ENCODE measurements at places on chromosomes 4 and X.

DNA sequence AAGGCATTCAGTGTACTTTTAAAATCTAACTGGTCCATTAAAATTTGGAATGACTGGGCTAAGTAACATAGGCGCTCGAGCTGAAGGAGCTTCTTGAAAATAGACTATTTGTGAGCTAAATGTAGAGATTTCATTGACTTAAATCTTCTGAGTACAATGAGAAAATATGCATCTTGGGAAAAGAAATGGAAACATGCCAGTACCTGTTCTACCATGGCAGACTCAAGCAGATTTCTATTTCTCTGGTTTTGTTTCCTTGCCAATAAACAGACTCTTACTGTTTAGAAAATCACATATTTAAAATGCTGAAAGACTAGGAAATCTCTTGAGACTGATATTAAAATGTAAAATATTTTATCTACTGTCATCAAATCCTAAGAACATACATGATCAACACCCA lies 678.1 kb downstream of the FAT4 start:
- DNase-seq, result no peak

- DNase-seq, result no peak
These were observed 803.4 kb downstream of the TRIML1 start for GRCh38 chr4:188942606-188943005.

DNA sequence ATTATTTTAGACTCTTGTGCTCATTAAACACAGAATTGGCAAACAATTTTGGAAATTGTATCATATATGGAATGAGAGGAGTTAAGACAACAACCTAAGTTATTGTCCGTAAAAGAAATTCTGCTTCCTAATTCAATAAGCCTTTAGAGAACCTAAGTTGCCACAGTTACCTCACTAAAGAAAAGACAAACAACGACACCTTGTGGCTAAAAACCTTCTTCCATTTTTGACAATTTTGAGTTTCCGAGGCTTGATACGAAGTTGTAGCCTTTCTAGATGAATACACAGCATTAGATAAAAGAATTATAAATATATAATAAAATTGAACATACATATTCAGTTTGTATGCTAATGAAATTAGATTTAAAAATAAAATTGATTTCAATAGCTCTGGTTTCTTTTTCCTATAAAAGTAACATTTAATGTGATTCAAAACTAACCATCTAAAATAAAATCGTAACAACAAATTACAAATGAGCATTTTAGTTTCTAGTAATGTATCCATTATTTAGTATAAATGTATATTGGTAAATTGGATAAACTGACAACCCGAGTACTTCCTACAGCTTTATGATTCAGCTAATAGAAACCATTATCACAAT lies 275.1 kb downstream of the GPM6A start:
- peak; percentile 47 for DNase-seq

GRCh38 chrX:135383249-135383648 lies 38.5 kb upstream of the SMIM10L2A start:
- no peak for DNase-seq

DNA sequence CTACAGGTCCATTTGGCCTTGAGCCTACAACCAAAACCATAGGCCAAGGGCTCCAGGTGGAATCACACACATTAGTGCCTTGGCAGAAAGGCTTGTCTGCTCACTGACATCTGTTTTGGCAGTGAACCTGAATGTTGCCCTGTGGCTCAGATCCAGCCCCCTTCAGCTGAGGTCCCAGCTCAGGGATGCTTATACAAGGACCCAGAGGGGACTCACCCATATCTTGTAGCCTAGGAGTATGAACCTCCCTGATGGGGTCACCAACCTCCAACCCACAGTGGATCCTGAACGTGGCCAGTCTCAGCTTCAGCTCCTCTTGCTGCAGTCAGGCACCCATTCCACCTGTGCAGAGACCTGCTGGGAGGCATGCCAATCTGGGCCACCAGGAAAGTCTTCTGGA lies 50.8 kb upstream of the HMX1 start:
- DNase-seq, result no peak

GRCh38 chrX:8726031-8726652 lies 5.8 kb downstream of the ANOS1 start:
- no peak for DNase-seq

DNA sequence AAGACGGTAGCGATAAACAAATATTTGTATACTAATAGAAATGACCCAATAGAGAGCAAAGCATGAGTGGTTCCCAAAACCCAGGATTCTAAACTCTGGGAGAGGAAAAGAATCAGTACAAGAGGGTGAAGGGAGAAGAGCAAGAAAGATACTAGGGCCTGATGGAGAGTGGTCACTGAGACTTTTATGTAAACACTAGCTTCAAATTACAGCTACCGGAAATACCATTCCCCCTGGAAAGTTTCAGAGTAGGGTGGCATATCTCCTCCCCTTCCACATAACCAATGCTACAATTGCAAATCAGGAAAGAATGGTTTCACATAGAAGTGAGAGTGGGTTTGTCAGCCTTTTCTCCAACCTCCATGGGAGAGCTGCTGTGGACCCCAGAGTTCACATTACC lies 77.1 kb downstream of the EIF4E start:
- peak; percentile 43 for DNase-seq

- DNase-seq, result no peak
These were observed 102.4 kb upstream of the VCX2 start for GRCh38 chrX:8273451-8273895.

GRCh38 chr4:55608591-55608990 lies 16.5 kb upstream of the PDCL2 start:
- DNase-seq, result no peak

DNA sequence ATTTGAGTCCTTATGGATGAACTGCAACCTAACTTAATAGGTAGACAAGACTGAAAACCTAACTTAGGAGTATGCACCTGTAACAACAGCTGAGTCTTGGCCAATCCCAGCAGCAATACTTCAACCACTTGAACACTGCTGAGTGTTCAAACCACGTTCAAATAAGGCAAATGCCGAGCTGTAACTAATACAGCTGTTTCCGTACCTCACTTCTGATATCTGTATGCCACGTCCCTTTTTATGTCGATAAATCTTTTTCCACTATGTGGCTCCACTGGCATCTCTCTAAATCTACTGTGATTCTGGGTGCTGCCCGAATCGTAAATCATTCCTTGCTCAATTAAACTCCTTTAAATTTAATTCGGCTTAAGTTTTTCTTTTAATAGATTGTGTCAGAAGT lies 459.7 kb downstream of the INPP4B start:
- DNase-seq, result no peak

- no peak for DNase-seq
These were observed 6.6 kb downstream of the MSL3 start for GRCh38 chrX:11764602-11765067.

GRCh38 chr4:182929296-182929695 lies 12.1 kb upstream of the DCTD start:
- no peak for DNase-seq

DNA sequence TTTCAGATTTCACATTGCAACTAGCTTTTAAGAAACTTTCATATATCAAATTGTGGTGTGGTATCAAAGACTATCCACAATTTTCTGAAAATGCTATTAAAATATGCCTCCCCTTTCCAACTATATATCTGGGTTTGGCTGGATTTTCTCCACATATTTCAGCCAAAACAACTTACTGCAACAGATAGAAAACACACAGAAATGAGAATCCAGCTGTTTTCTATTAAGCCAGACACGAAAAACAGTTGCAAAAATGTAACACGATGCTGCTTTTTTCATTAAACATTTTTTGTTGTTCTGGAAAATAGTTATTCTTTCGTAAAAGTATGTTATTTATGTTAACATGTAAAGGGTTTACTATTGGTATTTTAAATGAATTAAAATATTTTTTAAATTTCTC lies 33.1 kb downstream of the DCTD start:
- no peak for DNase-seq

- no peak for DNase-seq
These were observed 992.7 kb upstream of the HS3ST1 start for GRCh38 chr4:12421364-12421763.

DNA sequence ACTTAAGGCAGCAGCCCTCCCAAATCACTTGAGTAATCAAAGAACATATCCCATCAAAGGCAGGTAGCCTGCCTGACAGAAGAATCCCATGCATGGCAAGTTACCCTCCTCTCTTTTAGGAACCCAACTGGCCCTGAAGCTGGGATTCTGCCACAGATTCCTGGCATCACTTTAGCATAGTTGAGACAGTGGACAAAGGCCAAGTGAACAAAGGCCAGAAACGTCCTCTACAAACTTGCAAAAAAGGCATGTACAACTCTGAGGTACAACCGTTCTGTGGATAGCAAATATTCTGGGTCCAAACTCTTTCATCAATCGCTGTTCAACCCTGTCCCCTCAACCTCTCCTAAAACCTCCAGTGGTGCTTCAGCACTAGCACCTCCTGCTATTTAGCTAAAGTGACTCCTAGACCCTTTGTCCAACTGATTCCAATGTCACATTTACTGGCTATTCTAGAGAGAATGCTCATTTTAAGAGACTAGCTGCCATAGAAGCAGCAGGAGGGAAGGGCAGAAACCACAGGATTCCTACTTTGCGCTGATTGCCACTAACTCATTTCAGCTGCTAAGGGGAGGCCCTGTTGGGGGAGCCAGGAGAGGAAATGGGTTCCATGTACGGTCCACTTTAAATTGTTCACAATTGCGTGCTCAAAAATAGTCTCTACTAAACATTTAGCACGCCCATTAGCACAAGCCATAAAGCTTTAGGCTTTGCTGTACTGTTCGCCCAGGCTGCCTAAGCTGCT lies 105.9 kb downstream of the SHROOM4 start:
- no peak for DNase-seq

DNA sequence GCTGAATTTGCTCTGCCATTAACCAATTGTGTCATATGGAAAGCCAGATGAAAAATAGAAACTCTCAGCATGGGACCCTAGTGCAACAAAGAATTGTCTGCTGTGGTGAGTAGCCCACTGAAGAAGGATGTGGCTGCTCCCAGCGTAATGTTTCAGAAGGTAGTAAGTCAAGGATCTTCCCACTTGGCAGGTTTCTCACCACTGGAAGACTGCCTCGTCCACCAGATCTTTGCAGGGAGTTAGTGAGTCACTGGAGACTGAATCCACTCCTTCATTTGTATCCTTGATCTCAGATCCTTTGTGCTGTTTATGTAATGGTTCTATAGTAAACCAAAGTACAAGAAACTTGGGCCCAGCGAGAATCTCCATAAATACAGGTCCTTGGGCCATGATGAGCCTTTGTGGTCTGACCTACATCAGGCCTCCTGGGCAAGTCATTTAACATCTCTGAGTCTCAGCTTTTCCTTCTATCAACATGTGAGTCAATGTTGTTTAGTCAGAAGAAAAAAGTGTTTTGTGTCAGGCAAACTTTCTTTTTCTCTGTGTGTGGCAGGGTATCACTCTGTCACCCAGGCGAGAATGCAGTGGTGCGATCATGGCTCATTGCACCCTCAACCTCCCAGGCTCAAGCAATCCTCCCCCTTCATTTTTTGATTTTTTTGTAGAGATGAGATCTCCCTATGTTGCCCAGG lies 78.0 kb upstream of the CCDC160 start:
- DNase-seq, result no peak

DNA sequence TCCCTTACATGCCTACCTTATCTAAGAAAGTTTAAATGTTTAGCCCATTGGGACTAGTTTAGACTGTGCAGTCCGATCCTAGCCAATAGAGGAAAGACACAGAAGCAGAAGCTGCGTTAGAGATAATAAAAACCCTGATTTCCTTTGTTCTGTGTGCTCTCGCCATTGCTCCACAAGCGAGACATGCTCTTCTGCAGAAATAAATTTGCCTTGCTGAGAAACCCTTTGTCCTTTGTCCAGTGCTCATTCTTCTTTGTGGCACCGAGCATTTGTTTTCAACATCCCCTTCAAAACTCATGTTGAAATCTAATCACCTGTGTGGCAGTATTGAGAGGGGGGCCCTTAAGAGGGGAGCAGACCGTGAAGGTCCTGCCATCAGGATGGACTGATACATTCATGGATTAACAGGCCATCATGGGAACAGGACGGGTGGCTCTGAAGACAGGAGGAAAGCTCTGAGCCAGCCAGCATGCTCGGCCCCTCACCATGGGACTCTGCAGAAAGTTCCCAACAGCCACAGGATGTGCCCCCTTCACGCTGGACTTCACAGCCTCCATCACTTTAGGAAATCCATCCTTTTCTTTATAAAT lies 94.5 kb downstream of the ABLIM2 start:
- no peak for DNase-seq

DNA sequence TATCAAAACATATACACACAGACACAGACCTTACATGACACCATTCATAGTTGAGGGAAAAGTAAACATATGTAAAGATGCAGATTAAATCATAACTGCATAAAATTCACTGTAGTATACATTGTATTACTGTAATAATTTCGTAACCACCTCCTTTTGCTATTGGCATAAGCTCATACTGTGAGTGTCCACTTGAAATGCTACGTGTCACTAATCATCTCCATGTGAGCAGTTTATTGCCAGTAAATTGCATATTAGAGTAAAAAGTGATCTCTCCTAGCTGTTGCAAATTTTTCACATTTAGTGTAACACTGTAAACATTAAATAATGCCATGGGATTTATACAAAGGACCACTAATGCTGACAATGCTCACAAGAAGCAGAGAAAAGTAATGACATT lies 256.7 kb upstream of the GNPDA2 start:
- no peak for DNase-seq

DNA sequence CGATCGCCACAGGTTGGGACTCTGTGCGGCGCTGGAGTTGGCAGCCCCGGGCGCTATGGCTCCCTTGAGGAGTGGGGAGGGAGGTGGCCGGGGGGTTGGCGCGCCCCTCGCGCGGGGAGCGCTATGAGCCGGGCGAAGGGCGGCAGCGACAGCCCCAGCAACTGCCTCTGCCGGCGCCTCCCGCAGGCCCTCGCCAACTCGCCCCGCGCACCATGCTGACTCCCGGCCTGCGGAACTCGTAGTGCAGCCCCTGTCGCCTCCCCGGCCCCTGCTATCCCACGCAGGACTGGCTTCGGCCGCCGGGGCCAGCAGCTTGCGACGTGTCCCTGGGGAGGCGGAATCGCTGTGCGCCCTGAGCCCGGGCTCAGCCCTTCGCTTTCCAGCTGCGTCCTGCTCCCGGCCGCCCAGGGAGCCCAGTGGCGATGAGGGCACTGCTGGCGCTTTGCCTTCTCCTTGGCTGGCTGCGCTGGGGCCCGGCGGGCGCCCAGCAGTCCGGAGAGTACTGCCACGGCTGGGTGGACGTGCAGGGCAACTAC lies 415 bp downstream of the SHISA3 start:
- no peak for DNase-seq

DNA sequence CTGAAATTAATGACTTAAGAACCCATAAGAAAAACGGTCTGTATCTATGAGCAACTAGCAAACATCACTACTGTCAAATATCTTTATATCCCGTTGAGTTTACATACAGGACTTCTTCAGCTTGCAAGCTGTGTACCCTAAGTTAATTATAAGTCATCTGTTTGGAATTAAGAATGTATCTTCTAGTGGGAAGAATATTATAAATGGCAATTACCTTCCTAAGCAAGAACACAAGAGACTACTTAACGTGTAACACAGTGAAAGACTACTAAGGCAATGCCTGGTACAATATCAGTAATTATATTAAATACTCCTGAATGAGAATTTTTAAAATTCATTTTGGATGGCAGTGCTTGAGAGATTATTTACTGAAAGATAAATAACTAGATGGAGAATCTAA lies 58.5 kb downstream of the ADGRA3 start:
- DNase-seq, result no peak

All from iPS-NIHi11 (cell line).